RPMI8226 (cell line): ENCODE measurements at places on chromosomes 4 and X.

- no peak for DNase-seq
Observed at GRCh38 chr4:84325625-84326024, 173.5 kb downstream of the NKX6-1 start.

GRCh38 chrX:155313766-155314165 lies 20.6 kb downstream of the CLIC2 start:
- no peak for DNase-seq

GRCh38 chr4:22500128-22500611 lies 15.7 kb downstream of the ADGRA3 start:
- DNase-seq = no peak

DNA sequence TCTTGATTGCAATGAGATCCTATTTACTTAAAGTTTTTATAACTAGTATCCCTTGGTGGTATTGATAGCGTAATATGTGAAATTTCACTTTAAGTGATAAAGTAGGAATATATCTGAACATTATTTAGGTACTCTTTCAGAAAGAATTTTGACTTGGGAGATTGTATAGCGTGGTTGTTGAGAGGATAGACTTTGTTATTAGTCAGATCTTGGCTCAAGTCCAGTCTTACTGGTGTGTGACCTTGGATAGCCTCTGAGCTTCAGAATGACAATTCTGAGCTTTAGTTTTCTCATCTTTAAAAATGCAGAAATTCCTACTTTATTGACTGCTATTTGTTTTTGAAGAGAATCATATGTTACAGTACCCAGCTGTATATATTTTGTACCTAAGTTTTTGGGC lies 32.6 kb downstream of the DCK start:
- peak; percentile 24 for DNase-seq

DNA sequence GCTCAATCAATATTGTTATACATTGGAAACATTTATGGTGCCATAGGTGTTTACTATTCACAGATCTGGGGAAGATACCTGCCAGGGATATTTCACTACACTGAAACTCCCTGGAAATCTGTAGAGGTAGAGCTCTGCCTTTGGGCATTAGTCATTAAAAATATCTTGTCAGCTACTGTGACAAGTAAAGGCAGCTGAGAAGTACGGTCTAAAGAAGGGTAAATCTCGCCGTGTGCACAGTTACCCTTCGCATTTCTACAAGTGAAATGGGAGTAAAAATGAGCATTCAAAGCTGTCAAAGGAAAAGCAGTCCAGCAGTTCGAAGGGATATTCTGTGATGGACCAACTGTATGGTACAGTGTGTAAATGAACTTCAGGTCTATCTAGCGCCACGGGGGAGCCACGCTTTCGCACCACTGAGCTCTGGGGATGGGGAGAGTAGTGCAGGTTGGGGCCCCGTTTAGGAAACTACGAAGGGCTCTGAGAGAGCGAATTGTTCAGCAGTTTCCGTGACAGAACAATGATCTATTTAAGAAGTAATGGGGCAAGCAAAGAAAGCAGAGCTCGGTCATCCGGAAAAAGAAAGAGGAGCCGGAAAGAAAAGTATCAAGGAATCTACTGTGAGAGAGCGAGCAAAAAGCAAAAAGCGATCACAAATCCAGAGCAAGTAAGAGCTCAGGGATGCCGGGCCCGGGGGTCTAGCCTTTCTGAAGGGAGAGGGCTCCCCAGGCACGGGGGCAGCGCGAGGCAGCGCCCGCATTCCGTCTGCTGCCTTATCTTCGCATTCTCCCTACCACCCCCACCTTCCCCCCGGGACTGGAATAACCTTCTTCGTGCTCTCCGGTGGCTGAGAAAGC lies 646 bp downstream of the TIGD4 start:
- DNase-seq = peak; percentile 20

- no peak for DNase-seq
Observed at GRCh38 chrX:154805696-154806091, 409 bp upstream of the MPP1 start.

- no peak for DNase-seq
Observed at GRCh38 chr4:167196344-167197012, 37.8 kb downstream of the SPOCK3 start.

DNA sequence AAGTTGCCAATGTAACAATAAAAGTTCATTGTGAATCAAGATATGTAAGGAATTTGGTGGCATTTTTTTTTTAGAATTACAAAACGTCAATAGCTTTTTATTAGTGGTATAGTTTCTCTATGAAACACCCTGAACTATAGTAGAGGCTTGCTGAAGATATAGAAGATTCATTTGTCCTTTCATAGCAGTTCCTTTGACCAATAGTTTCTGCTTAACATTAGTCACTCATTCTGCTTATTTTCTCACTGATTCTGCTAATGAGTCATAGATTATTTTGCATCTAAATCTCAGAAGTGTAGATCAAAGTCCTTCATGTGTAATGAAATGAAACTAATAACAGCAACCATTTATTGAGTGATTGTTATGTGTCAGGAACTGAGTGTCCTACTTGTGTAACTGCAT lies 205.0 kb upstream of the TET2 start:
- DNase-seq = no peak

DNA sequence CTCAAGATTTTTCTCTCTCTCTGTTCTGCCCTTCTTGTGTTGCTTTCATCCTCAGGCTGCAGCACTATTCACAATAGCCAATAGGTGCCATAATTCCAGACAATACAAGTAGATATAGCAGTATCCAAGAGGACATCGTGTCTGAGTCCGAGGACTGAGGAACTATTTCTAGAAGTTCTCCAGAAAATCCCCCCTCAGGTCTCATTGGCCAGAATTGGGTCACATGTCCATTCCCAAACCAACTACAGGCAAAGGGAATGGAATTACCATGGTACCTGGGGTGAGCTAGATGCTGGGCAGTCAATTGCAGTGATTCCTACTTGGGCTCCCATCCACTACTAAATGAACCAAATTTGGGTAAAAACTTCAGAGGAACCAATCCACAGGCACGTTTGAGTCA lies 301.9 kb upstream of the RASGEF1B start:
- no peak for DNase-seq

GRCh38 chr4:30208731-30209435 lies 511.3 kb upstream of the PCDH7 start:
- no peak for DNase-seq

GRCh38 chr4:106471151-106471550 lies 102.6 kb upstream of the GIMD1 start:
- no peak for DNase-seq

DNA sequence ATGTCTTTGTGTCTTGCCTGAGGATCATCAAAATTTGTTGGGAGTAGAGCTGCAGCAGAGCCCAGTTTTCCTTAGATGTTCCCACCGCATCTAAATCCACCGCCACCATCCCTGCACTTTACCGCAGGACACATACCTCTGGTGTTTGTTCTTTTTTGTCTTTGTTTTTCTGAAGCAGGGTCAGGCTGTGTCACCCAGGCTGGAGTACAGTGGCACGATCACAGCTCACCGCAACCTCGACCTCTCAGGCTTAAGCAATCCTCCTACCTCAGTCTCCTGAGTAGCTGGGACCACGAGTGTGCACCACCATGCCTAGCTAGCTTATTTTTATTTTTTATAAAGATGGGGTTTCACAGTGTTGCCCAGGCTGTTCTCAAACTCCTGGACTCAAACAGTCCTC lies 4.6 kb downstream of the ENOPH1 start:
- no peak for DNase-seq

GRCh38 chr4:87339440-87339839 lies 16.8 kb upstream of the HSD17B13 start:
- DNase-seq = no peak
